ENCODE measurements at places on chromosomes 12 and 14.

DNA sequence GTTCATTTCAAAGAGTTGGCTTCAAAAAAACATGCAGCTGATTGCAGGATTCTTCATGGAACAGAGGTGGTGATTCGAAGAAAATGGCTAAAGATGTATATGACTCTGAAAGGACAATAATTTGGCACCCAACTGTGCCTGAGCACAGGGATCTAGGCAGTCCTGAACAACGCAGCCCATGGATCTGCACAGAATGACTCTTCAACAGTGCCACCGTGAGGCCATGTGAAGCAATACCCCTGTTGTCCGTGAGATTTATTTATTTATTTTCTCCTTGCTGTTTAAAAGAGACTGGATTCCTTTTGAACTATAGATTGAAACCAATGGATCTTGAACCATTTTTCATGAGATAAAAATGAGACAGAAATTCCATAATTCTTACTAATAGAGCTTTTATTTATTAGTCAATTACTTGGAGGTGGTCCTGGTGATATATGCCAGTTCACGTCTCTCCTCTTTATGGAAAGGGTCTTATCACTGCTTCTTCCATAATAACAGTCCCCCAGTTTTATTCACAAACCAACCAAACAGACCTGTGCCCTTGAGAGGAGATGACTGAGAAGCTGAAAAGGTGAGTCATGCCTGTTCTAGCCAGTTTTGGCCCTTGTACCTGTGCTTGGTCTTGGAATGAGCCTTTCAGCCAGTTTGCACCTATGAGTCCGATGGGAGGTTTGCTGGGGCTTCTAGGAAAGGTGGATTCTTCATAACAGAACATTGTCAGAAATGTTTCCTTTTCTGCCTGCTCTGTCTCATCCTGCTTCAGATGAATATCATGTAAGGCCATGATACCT lies 1598.3 kb downstream of the AACS start:
- no peak for DNase-seq

DNA sequence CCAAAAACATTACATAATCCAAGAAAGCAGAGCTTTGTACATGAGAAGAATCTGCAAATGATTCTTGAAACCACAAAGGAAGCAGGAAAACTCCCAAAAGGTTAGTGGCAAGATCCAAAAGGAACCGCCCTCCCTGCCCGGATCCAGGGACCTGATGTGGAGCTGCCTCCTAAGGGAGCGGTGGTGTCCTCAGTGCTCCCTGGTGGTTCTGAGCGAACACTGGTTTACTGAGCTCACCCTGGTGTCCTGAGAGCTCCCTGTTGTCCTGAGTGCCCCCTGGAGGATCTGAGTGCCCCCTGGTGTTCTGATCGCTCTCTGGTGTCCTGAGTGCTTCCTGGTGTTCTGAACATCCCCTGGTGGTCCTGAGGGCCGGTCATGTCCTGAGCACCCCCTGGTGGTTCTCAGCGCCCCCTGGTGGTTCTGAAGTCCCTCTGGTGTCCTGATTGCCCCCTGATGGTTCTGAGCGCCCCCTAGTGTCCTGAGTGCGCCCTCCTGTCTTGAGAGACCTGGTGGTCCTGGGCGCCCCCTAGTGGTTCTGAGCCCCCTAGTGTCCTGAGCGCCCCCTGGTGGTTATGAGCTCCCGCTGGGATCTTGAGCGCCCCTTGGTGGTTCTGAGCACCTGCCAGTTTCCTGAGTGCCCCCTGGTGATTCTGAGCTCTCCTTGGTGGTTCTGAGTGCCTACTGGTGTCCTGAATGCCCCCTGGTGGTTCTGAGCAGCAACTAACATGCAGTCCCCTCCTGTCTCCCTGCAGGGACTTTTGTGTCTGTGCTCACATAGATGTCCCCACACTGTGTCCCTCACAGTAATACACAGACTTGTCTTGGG lies 891.1 kb downstream of the TMEM121 start:
- peak; percentile 68 for DNase-seq

- DNase-seq, result no peak
Measured at GRCh38 chr12:84305144-84305543, 607.5 kb downstream of the SLC6A15 start.

DNA sequence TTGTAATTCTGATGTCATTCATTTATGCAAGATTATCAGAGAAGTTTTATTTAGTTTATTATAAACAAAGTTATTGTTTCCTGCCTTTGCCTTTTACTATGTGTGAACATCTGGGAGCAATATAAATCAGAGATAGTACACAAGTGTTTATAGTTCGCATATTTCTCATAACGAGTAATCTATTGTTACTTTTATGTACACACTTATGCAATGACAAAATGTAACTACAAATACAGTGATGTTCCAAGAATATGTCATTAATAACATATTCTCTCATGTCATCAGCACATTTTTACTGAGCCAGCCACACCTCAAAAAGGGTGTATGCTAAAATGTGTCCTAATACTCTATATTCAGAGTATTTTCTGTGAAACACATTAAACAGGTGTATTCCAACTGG lies 243.2 kb downstream of the ALX1 start:
- DNase-seq, result no peak

GRCh38 chr12:64797156-64797555 lies 27.3 kb upstream of the TBC1D30 start:
- no peak for DNase-seq

DNA sequence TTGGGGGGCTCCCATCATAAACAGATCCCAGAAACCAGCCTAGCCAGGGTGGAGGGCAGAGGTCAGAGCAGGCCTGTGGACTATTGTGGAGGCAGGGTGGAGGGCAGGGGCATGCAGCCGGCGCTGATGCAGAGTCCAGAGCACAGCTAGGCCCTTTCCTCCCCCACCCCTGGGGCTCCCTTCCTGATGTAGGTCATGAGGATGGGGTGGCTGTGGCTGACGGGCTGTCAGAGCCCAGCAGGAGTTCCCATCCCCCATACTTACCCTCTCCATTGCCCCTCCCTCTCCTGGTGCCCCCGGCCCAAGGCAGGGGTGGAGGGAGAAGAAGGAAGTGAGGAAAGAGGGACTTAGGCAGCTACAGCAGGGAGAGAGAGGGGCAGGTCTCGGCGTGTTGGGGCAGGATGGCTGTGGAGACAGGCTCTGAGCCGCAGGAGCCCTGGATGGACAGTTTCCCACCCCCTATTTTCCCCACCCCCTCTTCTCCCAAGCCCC lies 5.7 kb upstream of the ZNF385A start:
- DNase-seq, result no peak

- no peak for DNase-seq
Measured at GRCh38 chr14:35279369-35279768, 12.8 kb upstream of the PSMA6 start.

- DNase-seq, result no peak
Measured at GRCh38 chr14:93099196-93099595, 16.5 kb downstream of the ITPK1 start.

DNA sequence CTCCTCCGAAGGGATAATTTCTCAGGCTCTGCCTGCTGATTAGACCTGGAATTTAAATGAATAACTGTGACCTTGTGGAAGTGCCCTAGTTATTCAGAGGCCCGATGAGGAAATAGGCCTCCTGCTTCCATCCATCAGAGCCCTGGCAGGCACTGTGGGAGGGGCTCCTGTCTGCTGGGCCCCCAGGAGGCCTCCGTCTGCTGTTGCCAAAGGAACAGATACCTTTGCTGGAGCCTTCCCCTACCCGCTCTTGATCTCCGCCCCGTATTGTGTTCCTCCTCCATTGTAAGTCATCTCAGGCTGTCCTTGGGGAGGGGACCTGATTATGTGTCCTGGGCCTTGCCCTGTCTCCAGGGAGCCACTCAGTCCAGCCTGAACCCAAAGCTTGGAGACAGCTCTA lies 112.3 kb downstream of the NRXN3 start:
- DNase-seq, result no peak

DNA sequence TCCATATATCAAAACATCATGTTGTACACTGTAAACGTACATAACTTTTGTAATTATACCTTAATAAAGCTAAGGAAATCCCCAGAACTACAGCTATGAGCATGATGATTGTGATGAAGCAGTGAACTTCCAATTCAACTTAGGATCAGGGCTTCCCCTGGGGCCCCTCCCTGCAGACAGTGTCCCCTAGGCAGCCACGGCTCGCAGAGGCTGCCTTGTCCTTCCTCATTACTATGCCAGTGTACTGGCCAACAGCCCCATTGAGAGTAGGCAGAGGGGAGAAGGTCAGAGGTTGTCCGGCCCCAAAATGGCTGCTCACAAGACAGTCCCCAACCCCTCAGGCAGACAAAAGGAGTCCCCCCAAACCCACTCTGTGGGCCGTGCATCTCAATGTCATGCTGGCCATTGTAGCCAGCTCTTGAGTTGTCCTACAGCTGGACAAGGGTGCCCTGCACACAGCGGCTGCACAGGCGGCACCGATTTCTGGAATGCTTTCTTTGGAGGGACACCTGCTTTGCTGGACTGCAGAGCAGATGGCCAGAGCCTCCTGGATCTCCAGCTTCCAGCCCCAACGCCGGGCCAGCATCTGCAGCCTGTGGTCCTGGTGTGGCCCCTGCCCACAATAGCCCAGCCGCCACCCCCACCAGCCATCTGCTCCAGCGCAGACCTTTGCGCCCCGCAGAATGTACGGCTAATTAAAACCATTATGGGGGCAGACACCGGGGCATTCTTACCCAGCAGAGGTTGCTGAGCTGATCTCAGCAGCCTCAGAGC lies 46.1 kb downstream of the NIN start:
- DNase-seq, result no peak

DNA sequence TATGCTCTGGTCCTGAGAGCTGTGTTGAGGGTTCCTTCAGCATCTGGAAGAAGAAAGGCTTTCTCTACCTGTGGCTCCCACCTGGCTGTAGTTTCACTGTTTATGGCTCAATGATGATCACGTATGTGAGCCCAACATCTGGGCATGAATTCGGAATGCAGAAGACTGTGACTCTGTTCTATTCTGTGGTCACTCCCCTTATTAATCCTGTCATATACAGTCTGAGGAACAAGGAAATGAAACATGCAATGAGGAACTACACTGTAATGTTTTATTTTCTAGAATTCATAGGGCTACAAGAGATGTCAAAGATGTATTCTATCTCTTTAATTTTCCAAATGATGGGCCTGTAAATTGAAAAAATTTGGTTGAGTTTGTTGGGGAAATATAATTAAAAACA lies 10.8 kb upstream of the OR11G2 start:
- DNase-seq, result no peak

DNA sequence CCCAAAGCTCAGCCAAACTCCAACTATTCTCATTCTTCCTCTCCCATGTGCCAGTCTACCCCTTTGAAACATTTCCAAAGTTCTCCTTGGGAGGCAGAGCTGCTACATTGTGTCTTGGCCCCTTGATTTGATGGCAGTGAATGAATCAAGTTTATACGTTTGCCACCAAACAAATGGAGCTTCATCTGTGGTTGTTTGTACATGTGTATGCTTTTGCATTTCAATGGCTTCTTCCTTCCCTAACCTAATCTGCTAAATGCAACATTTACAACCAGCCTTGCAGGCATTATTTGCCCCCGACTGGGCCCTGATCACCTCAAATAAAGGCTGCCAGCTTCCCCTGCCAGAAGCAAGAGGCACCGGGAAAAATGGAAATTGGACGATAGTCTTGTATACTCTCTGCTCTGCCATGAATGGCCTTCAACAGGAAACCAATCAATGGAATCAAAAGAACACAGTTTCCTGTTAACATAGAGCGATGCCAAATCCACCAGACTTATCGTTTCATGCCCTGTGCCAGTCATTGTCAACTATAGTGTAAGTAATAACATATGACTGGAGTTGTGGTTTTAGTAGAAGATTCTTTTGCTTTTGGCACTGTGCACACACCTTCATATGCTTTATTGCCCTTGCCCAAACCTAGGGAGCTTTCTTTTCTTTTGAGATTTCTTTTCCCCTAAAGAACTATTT lies 97.8 kb downstream of the TMEM30B start:
- DNase-seq, result no peak

GRCh38 chr12:104734541-104735095 lies 223.5 kb downstream of the SLC41A2 start:
- no peak for DNase-seq

- no peak for DNase-seq
Measured at GRCh38 chr12:123094349-123095077, 56.4 kb downstream of the PITPNM2 start.

- peak; percentile 13 for DNase-seq
Measured at GRCh38 chr12:38905480-38906351, at the start of gene CPNE8. TSS of gene CPNE8 (minus strand) at chr12:38905591. CDS start at chr12:38905534, 57 bp downstream.

DNA sequence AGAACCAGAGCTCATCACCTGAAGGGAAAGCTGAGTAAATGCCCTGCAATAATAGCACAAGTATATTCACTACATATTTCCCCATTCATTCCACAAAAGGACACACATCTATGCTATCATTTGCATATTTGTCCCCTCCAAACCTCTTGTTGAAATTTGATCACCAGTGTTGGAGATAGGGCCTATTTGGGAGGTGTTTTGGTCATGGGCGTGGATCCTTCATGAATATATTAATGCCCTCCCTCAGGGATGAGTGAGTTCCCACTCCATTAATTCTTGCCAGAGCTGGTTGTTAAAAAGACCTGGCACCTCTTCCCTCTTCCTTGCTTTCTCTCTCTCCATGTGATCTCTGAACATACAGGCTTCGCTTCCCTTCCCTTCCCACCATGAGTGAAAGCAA lies 18.6 kb upstream of the ZDHHC17 start:
- DNase-seq, result no peak

DNA sequence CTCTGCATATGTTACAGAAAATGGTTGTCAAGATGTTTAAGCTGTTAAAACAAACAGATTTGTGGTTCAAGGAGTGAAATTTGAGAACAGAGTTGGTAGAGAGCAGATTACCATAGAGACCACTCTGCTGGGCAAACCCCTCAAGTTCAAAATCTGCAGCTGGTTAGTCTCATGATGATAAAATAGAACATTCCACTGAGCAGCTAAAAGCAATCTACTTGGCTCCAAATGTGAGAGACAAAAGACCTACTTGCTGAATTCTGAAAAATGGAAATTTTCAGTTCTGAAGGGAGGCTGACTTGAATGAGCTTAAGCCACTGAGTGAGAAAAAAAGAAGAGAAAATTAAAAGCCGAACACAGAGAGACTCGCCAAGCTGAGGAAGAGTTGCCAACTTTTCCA lies 519.3 kb downstream of the NOVA1 start:
- DNase-seq, result no peak

- no peak for DNase-seq
Measured at GRCh38 chr14:65637780-65638179, 225.2 kb downstream of the FUT8 start.

GRCh38 chr14:53547593-53547992 lies 394.5 kb upstream of the DDHD1 start:
- DNase-seq, result no peak

GRCh38 chr14:89504602-89505313 lies 87.7 kb upstream of the FOXN3 start:
- DNase-seq, result no peak

- DNase-seq, result peak; percentile 27
Measured at GRCh38 chr12:132429946-132430643, 59.9 kb upstream of the FBRSL1 start.

GRCh38 chr12:19158923-19159322 lies 29.4 kb downstream of the PLEKHA5 start:
- DNase-seq, result no peak

All from stimulated activated CD4-positive, alpha-beta T cell treated with anti-CD3 and anti-CD28 coated beads, TNF-alpha, amount 100 ng/mL, for 4 hours (primary cell).